ENCODE measurements at places on chromosomes 12 and 14.

GRCh38 chr14:65038966-65039365 lies 52.3 kb downstream of the FNTB start:
- no peak for DNase-seq

DNA sequence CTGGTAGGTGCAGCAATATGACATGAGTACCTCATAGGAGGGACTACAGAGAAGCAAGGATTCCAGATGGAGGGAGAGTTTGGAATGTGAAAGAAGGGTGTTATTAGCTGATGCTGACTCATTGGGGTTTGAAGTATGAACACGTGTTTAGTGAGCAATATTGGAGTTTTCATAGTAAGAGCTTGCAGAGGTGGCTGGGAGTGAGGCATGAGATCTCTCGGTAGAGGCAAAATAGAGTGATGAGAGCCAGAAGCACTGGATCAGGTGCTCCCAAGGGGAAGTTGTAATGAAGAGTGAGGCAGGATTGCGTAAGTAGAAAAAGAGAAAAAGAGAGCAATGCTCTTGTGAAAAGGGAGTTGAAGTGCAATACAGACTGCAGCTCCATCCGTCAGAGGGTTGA lies 42.1 kb downstream of the MGST1 start:
- no peak for DNase-seq

DNA sequence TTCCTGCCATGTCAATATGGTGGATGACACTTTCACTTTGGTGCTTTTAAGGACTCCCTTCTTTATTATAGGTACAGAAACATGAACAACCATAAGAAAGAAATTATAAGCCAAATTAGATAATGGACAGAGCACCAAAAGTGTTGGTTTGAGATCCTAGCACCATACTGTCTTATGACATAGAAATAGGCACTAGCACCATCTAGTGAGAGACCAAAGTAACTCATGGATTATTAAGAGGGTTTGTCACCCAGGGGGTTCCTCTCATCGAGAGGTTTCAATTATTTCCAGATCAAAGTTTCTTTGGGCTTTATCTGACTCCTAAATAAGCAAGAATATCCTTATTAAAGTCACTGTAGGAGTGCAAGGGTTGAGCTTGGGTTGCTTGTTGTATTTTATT lies 153.0 kb upstream of the DIO2 start:
- no peak for DNase-seq

DNA sequence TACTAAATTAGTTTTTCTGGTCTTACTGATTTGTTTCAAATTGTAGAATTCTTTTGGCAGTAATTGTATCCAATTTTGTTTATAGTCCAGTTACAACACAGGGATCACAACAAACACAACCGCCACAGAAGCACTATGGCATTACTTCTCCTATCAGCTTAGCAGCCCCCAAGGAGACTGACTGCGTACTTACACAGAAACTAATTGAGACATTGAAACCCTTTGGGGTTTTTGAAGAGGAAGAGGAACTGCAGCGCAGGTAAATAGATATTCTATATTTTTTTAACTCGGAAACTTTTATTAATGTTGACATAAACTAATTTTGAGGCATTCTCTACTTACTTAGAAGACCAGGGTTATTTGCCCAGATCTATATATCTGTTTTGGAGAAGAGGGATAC lies 17.8 kb downstream of the PAPOLA start:
- no peak for DNase-seq

GRCh38 chr14:99272899-99273765 lies 1.1 kb upstream of the BCL11B start:
- DNase-seq, result no peak

DNA sequence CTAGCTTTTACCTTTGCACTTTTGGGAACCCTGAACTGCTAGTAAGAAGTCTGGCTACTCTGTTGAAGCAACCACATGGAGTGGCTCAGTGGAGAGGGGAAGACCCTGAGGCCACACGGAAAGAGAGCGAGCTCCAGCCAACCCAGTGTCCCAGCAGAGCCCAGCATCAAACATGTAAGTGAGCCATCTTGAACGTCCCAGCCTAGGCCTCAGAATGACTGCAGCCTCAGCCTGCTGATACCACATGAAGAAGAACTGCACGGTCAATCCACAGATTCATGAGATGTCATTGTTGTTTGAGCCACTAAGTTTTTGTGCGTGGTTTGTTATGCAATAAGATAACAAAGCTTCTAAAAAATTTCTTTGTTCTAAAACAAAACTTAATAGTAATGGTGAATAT lies 40.2 kb downstream of the TFCP2 start:
- DNase-seq, result no peak
